Left renal cortex interstitium (tissue), 4 donors: ENCODE measurements at places on chromosomes 16 and 17. TPM values are rescaled to one million over a fixed set of nuclear protein-coding genes. Genes with fewer than 3 reads are reported as not detected.
A peak's percentile ranks its signal among the peaks of the same experiment; 100 is the strongest.

DNA sequence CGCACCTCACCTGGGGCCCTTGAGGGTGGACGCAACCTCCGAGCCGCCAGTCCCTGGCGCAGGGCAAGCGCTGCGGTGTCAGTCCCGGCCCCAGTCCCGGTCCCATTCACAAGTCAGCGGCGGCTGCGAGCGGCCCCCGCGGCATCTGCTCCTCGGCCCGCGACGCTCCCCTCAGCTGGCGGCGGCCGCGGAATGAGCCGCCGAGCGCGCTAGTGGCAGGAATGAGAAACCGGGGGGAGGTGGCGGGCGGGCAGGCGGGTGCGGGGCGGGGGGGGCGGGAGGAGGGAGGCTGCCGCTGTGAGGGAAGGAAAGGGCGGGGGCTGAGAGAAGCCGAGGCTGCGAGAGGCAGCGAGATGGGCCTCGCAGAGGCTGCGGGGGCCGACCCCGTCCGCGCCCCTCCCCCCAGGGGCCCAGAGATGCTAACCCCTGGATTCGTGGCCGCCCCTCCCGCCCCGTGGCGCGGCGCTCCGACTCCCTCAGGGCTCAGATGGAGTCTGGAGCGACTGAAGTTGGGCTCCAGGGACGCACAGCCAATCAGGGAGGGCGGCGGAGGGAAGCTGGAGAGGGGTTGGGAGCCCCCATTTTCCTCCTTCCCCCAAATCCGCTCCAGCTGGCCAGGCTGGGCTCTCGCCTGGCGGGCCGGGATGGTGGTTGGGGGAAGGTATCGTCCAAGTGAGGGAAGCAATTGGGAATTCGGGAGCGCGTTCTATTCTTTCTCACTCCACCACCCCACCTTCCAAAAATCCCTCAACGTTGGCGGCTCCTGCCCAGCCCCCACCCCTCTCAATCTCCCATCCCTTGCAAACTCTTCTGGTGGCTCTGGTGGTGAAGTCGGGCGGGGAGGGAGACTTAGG is at the start of gene CDH11:
CDH11 (minus strand) TSS at position 194 of the 854 bp plus-strand sequence. CDS start 117,194 bp downstream, outside the sequence.
- no peak for DNase-seq

The RAC3 gene
- 8.6 TPM for polyA plus RNA-seq

The TLCD3B gene
- 1.5 TPM for polyA plus RNA-seq

DNA sequence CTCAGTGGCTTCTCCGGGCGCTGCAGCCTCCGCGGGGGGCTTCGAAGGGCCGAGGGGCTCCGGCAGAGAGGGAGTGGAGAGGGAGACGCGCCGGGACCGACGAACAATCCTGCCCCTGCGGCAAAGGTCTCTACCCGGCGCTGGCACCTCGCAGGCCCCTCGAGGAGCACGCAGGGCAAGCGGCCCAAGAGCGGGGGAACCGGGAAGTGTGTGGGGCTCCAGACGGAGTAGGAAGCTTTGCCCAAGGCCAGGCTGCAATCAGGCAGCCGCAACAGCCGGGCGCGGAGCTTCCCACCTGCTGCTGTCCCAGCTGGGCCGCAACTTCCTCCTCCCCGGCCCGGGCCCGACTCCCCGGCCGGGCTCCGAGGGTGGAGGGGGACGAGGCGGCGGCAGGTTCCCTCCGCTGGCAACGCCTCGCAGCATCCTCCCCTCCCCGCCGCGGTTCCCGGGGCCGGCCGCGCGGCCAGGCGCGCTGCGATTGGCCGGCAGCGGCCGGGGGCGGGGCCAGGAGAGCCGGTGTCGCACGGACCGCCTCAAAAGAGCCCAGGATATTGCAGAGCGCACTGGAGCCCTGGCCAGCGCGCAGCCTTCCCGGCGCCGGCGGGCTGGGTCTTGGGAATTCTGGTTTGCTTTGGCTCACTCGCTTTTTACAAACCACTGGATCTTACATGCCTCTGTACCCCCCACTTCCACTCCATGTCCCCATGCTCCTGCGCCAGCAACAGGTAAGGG is at the start of gene KCNJ2:
KCNJ2 (plus strand) TSS at position 556 of the 732 bp plus-strand sequence. CDS start 5,508 bp downstream, outside the sequence.
- DNase-seq, result peak; percentile 76

The CHAD gene
- polyA plus RNA-seq, result 3.5 TPM

GRCh38 chr17:1937461-1937860 is 87.7 kb downstream of the RTN4RL1 start:
- DNase-seq, result no peak

The NRN1L gene
- not detected for polyA plus RNA-seq

DNA sequence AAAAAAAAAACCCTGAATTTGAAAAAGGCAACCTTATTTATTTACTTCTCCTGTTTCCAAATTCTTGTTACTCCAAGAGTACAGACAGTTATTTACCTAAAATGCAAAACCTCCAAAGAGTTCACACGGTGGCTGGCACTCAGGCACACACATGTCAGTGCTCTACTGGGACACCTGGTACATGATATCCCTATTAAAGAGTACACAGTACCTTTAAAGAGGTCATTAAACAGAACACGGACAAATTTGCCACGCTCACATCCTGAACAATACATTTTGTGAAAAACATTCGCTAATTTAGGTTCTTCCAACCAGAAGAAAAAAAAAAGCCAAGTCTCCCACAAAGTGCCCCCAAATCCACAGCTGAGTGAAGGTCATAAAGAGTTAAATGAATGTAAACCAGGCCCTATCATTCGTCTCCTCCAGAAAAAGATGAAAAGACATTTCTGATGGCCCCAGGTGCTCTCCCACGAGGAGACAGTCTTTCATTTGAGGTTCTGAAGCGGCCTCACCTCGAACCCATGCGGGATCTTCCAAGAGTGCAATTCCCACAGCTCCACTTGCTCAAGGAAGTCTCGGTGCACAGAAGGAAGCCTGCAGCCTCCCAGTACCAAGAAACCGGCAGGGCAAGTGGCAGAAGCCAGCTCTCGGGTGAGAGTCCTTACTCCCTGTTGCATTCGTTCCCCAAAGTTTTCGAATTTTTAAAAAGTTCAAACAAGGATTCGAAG is 993 bp downstream of the ERN1 start:
- DNase-seq, result no peak

The FOXN1 gene
- 0.52 TPM for polyA plus RNA-seq

- DNase-seq, result no peak
These were observed 54.0 kb upstream of the RBFOX1 start for GRCh38 chr16:7278636-7279035.

GRCh38 chr16:55615071-55615470 is 40.7 kb upstream of the SLC6A2 start:
- no peak for DNase-seq

DNA sequence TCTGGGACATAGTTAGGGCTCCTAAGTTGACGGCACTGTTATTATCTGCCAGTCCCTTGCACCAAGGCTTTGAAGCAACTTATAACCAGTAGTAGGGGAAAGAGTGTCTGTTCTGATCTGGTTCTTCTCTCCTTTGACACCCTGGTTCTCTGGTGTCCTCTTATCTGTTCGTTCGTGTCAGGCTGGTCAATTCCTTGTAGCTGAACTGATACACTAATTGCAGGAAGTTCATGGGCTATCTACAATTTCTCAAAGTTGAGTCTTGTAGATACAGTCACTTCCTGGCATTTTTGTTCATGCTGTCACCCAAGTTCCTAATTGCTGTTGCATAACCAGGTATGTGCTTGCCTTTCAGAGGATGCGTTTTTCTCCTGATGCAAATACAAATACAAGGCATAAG is 17.3 kb upstream of the MYO1D start:
- DNase-seq, result no peak

GRCh38 chr17:82151106-82151957 is 53.3 kb upstream of the FASN start:
- DNase-seq, result no peak

DNA sequence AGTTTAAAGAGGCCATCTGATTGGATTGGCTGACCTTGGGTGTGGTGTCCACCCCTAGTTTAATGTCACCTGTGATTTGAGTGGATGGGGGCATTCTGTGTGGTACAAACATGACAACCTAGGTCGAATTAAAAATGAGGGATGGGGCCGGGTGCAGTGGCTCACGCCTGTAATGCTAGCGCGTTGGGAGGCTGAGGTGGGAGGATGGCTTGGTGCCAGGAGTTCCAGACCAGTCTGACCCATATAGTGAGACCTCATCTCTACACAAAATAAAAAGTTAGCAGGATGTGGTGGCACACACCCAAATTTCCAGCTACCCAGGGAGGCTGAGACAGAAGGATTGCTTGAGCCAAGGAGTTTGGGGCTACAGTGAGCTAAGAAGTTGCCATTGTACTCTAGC is 14.4 kb downstream of the CNTROB start:
- DNase-seq, result no peak

- DNase-seq, result no peak
These were observed 3.9 kb upstream of the PHAF1 start for GRCh38 chr16:67105881-67106280.

DNA sequence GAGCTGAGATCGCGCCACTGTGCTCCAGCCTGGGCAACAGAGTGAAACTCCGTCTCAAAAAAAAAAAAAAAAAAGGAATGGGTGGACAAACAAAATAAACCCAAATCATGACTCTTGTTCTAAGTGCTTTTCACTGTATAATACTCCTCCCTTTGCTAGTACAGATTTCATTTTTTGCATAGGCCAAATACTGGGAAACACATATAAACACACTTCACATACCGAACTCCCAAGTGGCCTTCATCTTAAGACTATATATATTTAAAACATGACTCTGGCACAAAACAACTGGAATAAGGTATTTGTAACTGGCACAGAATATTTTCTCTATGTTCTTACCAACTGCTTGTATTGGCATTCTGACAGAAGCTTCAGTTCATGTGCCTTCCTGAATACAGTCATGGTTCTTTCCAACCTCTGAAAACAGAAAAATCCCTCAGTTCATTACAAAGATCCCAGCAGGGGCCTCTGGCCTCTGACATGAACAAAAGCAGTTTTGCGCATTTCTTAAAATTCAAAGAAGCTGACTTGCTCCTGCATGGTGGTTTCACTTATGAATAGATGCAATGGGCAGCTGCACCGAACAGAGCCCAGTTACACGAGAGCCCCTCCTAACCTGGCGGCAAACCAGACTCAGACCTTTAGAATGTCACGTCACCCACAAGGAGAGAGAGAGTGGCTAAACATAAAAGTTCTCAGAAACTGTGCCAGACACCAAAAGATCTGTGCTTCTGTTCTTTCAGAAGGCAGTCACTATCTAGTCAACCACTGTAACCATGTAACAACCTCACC is 19.1 kb upstream of the COPRS start:
- DNase-seq, result no peak
